ENCODE measurements at places on chromosomes 4 and X. TPM values are rescaled to one million over a fixed set of nuclear protein-coding genes. Genes with fewer than 3 reads are reported as not detected.
A peak's percentile ranks its signal among the peaks of the same experiment; 100 is the strongest.

DNA sequence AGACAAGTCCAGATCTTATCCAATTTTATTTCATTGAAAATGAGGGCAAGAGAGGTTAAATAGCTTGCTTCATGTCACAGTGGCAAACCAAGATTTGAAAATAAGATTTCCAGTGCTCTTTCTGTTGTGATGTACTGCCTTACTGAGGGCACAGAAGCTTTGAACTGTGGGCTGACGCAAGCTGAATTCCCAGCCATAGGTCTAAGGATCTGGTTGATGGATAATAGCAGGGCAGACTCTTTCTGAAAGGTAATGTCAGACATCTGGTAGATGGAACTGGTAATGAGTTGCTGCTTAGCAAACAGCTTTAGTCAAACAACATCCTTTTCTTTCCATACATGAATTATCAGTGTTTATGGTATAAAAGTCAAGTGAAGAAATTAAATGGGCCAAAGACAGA lies 193.9 kb upstream of the RASGEF1B start:
- no peak for DNase-seq

- DNase-seq: no peak
Measured at GRCh38 chrX:39674490-39675161, 423.1 kb downstream of the BCOR start.

DNA sequence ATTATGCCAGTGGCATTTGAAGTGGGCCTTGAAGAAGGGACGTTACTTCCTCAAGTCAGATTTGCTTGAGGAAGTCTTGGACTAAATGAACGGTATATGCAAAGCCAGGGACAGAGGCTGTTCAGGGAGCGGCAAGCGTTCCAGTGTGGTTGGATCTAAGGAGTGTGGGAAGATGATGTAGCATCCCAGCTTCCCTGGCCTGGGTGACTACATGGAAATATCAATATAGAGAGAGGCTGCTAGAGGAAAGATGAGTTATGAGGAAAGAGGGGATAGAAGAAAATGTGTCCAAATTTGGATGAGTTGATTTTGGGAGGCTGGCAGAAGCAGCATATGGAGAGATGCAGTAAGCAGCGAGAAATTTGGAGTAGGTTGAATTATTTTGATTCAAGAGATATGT lies 432.5 kb upstream of the TENM3 start:
- DNase-seq: no peak

DNA sequence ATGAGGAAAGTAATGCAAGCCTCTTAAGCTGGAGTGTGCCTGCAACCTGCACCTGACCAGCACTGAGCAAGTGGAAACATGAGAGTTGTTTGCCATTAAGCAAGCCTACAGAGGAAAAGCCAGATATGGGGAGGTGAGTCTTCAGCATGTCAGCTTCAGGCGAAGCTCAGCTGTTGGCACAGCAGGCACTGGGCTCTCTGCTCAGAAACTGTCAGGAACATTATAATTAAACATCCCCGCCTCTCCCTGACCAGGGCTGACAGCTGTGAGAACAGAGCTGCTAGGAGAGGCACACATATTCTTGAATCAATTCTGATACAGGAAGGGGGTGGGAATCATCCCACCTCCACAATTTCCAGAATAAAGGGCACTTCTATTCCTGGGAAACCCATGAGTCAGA lies 19.0 kb upstream of the DCX start:
- no peak for DNase-seq

DNA sequence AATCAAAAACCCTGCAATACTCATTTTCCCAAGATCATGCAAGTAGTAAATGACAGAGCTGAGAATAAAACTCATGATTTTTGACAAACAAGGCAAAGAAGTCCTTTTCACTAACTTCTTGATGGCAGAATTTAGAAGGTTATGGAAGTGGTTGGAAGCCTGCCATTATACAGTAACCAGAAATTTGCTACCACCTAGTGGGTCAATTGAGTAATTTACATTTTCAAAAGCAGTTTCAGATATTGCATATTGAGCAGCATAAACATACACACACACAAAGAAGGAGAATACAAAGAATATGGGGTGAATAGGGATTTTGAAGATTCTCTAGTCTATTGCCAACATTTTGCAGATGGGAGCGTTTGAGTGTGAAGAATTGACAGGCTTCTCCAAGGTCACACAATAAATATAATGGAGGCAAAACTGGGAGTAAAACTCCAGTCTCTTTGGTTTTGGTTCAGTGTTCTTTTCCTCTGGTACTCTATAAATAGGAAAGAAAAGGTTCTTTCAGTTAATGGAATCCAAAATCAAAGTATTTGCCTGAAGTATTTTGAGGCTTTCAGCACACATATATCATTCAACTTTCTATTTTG lies 70.2 kb downstream of the GC start:
- DNase-seq: peak; percentile 22

DNA sequence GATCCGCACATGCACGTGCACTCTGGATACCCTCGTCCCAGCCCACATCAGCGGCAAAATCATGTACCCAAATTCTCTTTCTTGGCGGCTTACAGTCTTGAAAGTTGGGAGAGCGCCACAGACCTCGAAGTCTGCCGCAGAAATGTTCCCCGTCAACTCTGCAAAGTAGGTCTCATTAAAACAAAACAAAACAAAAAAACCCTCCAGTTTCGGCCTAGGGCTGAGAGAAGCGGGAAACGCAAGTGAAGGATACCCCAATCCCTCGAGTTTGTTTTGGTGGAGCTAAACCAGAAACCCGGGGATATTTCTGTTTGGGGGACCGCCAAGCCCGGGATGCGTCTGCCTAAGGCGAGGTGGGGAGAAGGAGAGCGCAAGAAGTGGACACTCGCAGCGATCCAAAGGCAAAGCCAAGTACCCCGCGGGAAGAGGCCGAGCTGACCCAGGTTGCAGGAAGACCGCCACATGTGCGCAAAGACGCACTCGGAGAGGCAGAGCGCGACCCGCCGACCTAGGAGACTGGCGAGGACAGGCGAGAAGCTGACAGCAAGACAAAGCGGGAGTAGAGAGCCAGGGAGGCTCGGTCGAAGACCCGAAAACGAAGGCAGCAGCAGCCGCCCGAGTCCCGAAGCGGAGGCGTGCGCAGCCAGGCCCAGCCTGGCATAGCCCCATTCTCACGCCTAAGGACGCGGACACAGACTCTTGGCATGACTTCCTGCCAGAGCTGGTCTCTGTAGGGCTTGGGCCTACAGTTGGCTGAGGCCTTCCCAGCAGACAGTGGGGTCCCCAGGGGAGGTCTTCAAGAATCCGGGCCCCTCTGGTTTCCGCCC lies 49.6 kb upstream of the BCOR start:
- no peak for DNase-seq

- DNase-seq: no peak
Measured at GRCh38 chrX:46485897-46486296, 59.3 kb downstream of the ZNF674 start.

GRCh38 chrX:42948723-42949657 lies 171.0 kb upstream of the PPP1R2C start:
- no peak for DNase-seq

DNA sequence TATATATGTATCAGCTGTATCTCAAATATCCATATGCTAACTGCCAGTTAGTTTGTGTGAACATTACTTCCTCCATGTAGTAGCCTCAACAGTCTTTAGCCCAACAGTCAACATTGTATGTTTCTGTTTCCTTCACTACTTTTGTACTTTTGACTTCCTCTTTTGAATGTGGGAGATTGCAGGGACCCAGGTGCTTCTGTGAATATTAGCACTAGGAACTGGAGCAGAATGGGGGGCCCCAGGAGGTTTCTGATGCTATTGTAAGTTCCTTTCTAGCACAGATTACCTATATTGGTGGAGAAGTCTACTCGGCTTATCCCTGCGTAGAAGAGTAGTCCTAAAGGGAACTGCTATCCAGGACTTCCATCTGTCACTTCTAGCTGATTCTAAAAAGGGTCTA lies 2.3 kb downstream of the PLAC8 start:
- DNase-seq: no peak

DNA sequence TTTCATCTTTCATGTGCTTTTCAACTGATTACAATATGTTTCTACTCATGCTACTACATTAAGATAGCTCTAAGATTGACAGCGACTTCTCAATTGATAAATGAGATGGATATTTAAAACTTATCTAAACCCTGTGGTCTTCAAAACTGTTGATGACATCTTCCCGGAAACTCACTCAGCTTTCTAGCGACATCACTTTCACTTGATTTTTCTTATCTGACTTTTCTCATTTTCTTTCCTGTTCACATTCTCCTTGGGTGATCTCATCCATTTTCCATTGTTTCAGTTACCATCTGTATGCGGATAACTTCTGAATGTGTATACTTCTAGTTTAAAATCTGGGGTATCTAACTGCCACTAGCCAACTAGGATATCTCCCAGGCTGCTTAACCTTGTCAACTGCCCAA lies 3.1 kb downstream of the POLR2B start:
- no peak for DNase-seq

DNA sequence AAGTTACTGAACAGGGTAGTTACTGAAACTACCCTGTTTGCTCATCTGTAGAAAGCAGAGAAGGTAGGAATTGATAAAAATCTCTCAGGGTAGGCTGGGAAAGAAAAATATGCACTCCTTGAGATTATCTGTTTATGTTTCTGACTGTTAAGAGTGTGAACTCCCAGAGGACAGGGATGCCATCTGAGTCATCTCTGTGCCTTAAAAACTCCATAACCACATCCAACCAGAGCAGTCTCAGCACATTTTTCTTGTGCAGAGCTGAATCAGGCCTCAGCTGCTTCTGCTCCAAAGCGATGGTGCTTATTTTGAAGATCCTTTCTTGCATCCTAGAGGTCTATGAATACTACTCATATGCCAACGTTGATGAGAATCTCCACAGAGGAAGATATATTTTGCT lies 9.9 kb downstream of the CENPVL3 start:
- DNase-seq: no peak

GRCh38 chr4:6658597-6659075 lies 18.2 kb downstream of the MRFAP1 start:
- no peak for DNase-seq

DNA sequence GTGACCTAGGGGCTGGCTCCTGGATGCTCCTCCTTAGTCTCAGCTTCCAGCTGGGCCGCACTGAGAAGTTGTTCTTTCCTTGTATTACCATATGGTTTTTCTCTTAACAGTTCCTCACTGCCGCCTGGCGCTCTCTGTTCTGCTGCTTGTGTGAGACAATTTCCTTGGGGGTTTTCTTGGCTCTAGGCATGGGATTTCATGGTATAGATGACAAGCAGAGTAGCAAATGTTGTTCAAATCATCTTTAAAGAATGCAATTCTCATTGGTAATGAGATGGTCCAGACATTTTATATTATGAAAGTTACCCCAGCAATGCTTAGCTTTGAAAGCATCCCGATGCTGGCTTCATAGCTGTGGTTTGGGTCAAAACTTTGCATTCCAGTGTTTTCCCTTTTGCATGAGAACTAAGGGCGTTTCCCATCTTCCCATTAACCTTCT lies 37.6 kb downstream of the SEPTIN11 start:
- DNase-seq: peak; percentile 43

GRCh38 chrX:39984191-39984956 lies 113.4 kb downstream of the BCOR start:
- no peak for DNase-seq

DNA sequence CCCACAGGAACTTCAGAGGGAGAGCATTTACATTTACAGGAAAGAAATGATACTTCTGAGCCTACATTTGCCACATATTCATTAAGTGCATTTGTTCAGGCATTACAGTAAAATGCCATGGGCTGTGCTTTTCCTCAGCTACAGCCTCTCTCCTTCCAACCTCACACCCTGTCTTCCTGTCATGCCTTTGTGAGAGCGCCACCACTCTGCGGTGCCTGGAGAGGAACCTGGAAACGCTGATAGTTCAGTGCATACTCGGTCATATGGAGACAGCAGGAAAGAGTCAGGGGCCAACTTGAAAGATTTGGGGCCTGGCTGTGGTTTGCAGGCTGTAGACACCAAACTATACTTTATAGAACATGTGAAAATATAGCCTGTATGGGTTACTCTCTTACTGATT lies 40.5 kb downstream of the NFKB1 start:
- DNase-seq: no peak

DNA sequence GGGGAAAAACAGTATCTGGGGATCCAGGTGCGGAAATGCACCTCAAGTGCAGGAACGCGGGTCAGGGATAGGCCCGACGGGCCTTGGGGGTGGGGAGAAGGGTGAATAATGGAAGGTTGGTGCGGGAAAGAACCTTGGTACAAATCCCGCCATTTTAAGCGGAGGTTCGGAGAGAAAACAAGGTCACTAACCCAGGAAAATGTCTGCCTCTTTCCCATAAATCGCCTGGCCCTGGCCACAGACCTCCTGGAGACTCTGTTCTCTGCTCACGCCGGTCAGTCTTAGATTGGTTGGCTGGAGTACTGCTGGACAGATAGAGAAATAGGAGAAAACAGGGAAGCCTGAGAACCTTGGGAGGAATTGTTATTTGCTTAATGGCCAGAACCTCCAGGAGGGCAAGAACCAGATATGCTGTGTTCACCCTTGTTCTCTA lies 897 bp upstream of the FBXL5 start:
- no peak for DNase-seq

- peak; percentile 65 for DNase-seq
Measured at GRCh38 chr4:117084866-117085701, at the start of gene TRAM1L1. Gene TRAM1L1, minus strand, starts transcription at chr4:117085576. Its CDS starts 183 bp downstream, at chr4:117085393.

DNA sequence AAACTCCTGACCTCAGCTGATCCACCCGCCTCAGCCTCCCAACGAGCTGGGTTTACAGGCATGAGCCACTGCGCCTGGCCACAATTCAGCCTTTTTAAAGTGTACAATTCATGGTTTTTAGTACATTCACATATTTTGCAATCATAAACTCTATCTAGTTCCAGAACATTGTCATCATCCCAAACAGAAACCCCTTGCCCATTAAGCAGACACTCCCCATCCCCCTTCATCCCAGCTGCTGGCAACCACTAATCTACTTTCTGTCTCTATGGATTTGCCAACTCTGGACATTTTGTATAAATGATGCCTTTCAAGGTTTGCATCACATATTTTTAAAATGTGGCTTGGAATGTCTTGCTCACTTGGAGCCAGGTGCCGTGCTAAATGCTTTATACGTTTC lies 4.5 kb downstream of the CD99L2 start:
- no peak for DNase-seq

GRCh38 chrX:103886624-103887023 lies 54.6 kb upstream of the RAB9B start:
- DNase-seq: no peak

GRCh38 chr4:4386296-4386735 lies 586 bp upstream of the NSG1 start:
- no peak for DNase-seq

- no peak for DNase-seq
Measured at GRCh38 chr4:28227764-28228163, 1367.1 kb downstream of the STIM2 start.

GRCh38 chrX:144730471-144730870 lies 516.8 kb upstream of the SPANXN1 start:
- DNase-seq: no peak

- DNase-seq: no peak
Measured at GRCh38 chr4:8593264-8594096, 915 bp downstream of the CPZ start.

GRCh38 chrX:109714340-109714958 lies 18.6 kb downstream of the ACSL4 start:
- DNase-seq: no peak

TMEM47 gene
- polyA plus RNA-seq: 38.2 TPM

UGDH gene
- polyA plus RNA-seq: 123 TPM

FAM47E gene
- polyA plus RNA-seq: 5.0 TPM

ODAPH gene
- polyA plus RNA-seq: 0.16 TPM

RAP1GDS1 gene
- polyA plus RNA-seq: 32.8 TPM

DDIT4L gene
- polyA plus RNA-seq: 3.1 TPM

KCNIP4 gene
- 13.8 TPM for polyA plus RNA-seq

ANOS1 gene
- 8.5 TPM for polyA plus RNA-seq

GYG2 gene
- polyA plus RNA-seq: 17.8 TPM

All from renal cortex interstitium (tissue), 15 donors.